AML-193 (cell line): ENCODE measurements at places on chromosomes 3 and 15.

DNA sequence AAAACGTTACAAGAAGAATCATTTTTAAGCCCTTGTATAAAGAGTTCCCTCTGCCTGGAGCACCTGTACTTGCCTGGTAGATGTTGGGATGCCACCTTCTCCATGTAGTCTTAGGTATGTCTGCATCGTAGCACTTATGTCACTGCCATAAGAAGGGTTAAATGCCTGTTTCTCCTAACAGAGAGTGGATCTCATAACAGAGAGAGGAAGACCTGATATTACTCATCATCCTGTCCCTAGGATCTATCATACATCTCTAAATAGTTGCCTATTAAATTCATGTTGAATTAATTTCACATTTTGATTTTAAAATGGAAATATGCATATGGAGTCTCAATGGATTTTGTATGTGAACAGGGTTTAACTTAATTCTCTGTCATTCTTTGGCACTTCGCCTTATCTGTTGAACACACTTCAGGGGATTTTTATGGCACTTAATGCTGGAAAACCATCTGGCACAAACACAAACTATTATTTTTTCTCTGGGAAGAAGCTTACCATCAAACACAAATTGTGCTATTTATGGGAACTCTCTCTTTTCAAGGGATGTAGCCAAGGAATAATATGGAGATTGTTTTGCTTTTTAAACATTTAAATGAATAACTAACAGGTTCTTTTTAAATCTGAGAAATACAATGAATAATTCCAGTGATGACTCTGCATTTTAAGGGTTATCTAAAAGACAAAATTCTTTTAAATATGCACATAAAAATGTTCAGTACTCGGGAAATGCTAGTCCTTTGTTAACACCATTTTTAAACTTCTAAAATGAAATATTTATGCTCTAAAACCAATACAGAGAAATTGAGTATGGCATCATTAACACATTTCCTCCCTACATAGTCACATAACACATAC lies 230.7 kb downstream of the ZNF385D start:
- no peak for DNase-seq

GRCh38 chr3:107064405-107065060 lies 312.7 kb upstream of the CCDC54 start:
- DNase-seq: peak; percentile 54

- DNase-seq: no peak
These were observed 46.4 kb downstream of the TMEM44 start for GRCh38 chr3:194586836-194587235.

DNA sequence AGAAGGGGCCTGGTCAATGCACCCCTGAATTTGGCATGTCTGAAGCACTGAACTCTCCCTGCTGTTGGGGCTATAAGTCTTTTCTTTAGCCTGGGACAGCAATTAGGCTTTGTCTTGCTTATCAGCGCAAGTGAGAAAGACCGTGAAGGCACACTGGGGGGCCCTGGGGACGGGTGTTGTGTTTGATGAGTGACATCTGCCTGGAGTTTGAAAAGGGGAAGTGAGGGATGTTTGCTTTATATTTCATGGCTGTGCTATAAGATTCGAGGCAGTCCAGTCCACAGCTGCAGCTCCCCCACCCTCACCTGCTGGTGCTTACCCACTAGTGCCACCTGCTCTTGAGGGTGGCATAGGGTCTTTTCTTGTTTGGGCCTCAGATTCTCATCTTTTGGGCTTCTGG lies 44.8 kb downstream of the CEMIP start:
- DNase-seq: no peak

DNA sequence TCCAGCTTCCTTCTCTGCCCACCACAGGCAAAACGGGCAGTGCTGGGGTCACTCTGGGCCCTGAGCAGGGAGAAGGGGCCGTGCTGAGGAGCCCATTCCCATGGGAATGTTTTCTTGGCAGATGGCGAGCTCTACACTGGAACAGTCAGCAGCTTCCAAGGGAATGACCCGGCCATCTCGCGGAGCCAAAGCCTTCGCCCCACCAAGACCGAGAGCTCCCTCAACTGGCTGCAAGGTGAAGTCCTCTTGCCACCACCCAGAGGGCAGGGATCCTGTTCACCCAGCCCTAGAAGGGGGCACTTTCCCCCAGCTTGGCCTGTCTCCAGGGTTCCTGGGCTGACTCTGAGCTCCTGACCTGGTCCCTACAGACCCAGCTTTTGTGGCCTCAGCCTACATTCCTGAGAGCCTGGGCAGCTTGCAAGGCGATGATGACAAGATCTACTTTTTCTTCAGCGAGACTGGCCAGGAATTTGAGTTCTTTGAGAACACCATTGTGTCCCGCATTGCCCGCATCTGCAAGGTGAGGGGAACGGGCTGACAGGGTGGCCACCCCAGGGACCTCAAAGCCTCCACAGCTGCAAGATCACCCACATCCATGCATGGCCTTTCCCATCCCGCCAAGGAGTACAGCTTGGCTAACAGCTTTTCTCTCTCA lies 12.4 kb downstream of the CIB1 start:
- DNase-seq: peak; percentile 33

GRCh38 chr3:50139718-50140423 lies 15.3 kb upstream of the SEMA3F start:
- DNase-seq: no peak

- peak; percentile 54 for DNase-seq
These were observed at the start of gene DZIP1L for GRCh38 chr3:138114988-138115971. Gene DZIP1L (minus strand): TSS chr3:138115608. CDS start chr3:138103971, 11,637 bp downstream.

DNA sequence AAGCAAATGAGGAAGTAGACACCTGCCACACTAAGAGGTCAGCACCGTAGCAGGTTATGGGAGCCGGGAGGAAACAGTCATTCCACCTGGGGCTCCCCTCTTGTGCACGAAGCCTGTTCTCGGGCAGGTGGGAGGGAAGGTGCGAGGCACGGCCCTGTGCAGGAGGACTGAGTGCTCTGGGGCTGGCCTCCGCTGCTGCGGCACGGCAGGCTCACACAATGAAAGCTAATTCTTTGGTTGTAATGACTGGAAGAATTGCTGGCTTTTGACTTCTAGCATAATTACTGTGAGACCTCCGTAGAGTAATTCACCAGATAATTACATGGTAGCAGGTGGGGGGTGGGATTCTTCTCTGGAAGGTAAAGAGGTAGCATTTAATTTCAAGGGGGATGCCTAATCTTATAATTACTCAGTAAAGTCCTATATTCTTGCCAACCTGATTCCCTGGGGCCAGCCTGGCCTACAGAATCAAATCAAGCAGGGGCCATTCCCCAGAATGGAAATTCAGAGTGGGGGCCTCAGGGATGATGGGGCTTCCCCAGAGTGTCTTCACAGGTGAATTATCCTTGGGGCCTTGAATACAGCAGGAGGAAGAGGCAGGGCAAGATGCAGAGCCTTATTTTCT lies 129.1 kb downstream of the TPRA1 start:
- no peak for DNase-seq

- no peak for DNase-seq
These were observed 274.1 kb downstream of the MECOM start for GRCh38 chr3:169389211-169389924.

- peak; percentile 24 for DNase-seq
These were observed 53.3 kb downstream of the AAGAB start for GRCh38 chr15:67201136-67201535.

GRCh38 chr3:58299839-58300516 lies 6.1 kb upstream of the RPP14 start:
- peak; percentile 62 for DNase-seq

DNA sequence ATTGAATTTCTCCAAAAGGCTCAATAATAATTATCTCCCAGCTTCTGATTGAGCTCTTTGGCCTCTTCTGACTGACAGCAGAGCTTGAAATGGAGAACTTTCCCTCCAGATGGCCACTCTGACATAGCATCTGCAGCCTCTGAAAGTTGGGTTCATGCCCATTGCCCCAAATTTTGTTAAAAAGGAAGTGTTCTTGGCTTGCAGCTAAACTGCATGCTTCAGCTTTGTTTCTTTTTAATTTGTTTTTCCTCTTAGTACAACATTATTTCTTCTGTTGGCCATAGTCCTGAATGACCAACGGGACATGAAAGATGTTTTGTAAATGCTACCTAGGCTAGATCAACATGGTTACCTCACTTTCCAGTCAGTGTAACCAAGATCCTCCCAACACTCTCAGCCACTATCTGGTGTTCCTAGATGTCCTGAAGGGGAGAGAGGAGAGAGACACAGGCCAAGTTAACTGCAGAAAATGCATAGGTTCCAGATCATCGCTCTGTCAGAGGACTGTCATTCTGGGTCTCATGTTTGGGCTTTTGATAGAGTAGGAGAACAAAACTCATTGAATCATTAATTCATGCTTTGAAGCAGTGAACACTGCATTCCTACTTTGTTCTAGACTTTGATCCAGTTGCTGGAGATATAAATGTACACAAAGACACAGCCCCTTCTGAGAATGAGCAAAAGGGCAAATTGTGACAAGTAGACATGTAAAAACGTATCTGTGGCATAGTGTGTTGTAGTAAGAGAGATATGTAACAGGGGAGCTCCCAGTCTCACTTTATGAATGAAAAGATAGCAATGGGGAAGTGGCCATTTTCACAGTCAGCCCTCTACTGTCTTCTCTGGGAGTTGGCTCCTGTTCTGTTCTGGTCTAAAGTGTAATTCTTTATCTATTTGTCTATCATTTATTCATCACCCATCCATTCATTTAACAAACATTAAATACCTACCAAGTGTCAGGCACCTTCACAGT lies 156.2 kb downstream of the ZNF621 start:
- no peak for DNase-seq

DNA sequence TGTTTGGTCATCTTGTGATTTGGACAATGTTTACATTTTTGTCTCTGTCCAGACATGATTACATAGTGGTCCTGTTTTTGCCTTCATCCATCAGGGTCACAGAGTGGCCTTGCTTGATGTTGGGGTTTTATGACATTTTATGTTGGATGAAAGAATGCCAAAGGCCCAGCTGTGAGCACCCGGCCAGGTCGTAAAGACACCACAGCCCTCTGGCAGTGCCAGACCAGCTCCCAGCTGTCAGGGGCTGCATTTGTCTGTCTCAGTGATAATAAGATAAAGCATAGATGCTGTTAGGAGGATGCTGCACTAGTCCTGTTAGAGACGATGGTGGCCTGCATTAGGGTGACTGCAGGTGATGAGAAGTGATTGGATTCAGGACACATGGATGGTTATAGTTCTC lies 117.5 kb downstream of the FAM174B start:
- DNase-seq: no peak

DNA sequence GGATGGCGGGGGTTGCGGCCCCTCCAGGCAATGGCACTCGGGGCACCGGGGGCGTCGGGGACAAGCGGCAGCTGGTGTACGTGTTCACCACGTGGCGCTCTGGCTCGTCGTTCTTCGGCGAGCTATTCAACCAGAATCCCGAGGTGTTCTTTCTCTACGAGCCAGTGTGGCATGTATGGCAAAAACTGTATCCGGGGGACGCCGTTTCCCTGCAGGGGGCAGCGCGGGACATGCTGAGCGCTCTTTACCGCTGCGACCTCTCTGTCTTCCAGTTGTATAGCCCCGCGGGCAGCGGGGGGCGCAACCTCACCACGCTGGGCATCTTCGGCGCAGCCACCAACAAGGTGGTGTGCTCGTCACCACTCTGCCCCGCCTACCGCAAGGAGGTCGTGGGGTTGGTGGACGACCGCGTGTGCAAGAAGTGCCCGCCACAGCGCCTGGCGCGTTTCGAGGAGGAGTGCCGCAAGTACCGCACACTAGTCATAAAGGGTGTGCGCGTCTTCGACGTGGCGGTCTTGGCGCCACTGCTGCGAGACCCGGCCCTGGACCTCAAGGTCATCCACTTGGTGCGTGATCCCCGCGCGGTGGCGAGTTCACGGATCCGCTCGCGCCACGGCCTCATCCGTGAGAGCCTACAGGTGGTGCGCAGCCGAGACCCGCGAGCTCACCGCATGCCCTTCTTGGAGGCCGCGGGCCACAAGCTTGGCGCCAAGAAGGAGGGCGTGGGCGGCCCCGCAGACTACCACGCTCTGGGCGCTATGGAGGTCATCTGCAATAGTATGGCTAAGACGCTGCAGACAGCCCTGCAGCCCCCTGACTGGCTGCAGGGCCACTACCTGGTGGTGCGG lies 1.9 kb downstream of the CHST2 start:
- DNase-seq: peak; percentile 82

GRCh38 chr15:90382320-90382719 lies 5.7 kb upstream of the IQGAP1 start:
- DNase-seq: no peak

DNA sequence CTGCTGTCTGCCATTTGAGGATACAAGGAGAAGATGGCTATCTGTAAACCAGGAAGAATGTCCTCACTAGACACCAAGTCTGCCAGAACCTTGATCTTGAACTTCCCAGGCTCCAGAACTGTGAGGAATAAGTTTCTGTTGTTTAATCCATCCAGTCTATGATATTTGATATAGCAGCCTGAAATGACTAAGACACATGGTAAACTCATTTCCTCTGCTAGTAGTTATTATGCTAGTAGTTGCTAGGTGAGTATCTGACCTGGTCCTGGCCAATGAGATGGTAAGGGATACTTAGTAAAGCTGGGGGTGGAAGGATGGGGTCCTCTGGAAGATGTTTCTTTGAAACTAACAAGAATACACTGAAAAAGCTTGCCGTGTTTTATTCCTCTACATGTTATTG lies 280.7 kb upstream of the ARHGEF26 start:
- DNase-seq: no peak
